ENCODE measurements at places on chromosomes 13 and 19.

DNA sequence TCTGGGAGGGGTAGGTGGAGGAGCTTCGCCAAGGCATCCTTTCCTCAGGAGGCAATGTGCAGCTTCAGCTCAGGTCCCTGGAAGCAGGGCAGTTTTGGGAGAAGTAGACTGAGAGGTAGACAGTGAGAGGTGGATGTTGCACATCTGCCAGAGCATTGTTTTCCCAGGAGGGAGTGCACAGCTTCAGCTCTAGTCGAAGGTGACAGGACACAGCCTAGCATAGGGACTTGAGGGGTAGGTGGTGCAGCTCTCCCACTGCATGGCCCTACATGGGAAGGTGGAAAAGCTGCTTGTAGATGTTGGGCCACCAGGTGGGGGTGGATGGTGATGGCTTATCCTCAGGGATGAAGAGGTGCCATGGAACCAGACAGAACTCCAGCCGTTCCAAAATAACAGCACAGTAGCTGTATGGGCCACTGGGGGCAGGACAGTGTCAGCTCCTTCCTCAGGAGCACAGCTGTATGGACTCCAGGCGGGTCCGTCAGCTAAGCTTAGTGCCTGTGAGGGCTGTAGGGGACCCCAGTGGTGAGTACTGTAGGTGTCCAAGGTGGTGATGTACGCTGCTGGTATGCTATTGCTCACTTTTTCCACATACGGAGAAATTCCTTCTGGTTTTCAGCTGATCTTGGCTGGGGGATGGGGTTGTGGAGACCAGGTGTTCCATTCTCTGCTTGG is 17.4 kb upstream of the ZNF543 start:
- DNase-seq: no peak

- no peak for DNase-seq
Measured at GRCh38 chr13:73995736-73996135, 138.5 kb downstream of the KLF12 start.

DNA sequence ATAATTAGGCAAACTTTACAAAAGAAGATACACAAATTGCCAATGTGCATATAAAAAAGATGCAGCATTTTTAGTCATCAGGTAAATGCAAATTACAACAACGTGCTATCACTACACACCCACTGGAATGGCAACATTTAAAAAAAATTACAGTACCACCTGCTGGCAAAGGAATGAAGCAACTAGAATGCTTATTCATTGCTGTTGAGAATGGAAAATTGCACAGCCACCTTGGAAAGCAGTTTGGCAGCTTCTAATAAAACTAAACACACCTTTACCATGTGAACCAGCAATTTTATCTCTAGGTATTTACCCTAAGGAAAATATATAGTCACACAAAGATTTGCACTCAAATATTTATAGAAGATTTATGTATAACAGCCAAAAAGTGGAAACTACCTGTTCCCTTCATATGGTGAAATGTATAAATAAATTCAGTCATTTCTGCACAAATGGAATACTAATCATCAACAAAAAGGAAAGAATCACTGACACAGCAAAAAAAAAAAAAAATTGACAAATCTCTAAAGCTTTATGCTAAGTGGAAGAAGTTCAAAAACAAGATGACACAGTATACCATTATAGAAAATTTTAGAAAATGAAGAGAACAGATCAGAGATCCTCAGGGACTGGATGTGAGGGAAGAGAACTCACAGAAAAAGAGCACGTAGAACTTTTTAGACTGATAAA is 30.3 kb downstream of the OXGR1 start:
- no peak for DNase-seq

GRCh38 chr19:2413629-2414028 is 13.8 kb downstream of the TIMM13 start:
- DNase-seq: no peak

DNA sequence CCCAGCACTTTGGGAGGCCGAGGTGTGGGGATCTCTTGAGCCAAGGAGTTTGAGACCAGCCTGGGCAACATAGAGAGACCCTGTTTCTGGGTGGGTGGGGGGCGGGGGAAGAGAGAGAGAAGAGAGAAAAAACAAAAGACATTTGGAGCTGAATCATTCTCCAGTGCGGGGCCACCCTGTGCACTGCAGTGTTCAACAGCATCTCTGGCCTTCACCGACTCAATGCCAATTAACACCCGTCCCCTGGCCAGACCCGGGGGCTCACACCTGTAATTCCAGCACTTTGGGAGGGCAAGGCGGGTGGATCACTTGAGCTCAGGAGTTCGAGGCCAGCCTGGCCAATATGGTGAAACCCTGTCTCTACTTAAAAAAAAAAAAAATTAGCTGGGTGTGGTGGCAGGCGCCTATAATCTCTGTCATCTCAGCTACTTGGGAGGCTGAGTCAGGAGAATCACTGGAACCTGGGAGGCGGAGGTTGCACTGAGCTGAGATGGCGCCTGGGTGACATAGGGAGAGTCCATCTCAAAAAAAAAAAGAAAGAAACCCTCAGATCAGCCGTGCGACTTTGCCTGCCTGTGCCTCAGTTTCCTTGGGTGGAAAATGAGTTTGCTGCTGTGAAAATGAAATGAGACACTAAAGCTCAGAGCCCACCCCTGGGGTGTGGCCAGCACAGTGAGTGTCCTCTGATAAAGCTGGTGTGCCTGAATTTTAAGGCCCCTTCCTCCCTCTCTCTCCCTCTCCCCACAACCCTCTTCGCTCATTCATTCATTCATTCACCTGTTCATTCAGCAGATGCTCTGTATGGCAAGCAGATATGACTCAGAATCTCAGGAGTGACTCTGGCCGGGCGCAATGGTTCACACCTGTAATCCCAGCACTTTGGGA is 6.4 kb downstream of the KLF2 start:
- no peak for DNase-seq

GRCh38 chr13:94313321-94313910 is 166.1 kb downstream of the DCT start:
- no peak for DNase-seq

GRCh38 chr13:27578121-27579030 is 42.0 kb downstream of the LNX2 start:
- no peak for DNase-seq

DNA sequence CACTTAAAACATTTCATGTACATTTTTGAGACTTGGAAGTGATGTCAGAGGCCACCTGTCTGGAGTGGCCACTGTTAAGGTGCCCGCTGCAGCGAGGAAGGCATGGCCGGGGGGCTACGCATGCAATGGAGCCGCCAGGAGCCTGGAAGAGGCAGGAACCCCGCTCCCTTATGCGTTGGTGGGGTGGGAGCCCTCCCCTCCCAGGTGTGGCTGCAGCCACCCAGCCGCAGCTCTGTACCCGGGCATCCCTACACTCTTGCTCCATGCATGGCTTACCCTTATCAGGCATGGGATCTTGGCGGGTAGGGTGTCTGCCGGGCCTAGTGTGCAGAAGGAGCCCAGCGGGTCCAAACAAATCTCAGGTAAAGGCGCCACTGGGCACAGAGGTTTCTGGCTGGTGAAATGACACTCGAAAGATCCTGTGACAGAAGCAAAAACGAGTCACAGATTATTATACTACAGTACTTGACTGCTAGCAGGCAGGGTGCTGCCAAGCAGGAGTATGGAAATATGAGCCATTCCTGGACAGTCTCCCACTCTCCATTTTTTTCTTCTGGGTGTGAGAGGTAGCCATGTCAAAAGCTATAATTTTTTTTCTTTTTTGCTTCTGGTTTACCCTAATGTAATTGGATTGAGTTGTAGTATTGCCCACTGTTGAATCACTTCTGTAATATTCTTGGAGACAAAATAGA is 1606.3 kb upstream of the MIR17HG start:
- no peak for DNase-seq

- DNase-seq: no peak
Measured at GRCh38 chr13:50359041-50359367, 343.8 kb downstream of the KCNRG start.

GRCh38 chr13:49234741-49235140 is 13.0 kb upstream of the CDADC1 start:
- DNase-seq: no peak

DNA sequence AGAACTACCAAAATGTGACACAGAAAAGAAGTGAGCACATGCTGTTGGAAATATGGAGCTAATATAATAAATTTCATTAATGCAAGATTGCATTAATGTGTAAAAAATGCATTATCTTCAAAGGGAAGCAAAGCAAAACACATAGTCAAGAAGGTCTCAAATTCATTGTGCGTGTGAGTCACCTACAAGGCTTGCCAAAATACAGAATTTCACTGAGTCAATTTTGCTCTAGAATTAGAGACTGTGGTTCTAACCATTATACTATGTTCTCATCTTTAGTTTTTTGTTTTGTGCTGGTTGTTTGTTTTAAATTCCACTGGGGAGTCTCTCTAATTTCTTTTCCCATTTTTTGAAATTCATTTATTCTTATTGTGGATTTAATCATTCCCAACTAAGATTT is 149.8 kb upstream of the SLITRK1 start:
- no peak for DNase-seq

DNA sequence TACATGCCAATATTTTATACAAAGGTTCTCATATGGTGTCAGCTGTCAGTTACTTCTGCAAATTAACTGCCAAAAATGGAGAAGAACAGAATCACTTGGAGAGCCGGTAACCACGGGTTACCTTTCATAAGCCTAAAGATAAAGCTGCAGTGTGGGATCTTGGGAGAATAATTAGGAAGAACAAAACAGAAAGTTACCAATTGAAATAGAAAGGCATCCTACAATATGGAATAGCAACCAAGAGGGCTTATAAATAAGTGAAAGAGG is 74.2 kb downstream of the TSHZ3 start:
- DNase-seq: no peak
